ENCODE measurements at places on chromosomes 12 and 14.

- no peak overlapping the region for H3K4me3 ChIP-seq
- H3K36me3 ChIP-seq: no peaks in the 10 kb centered on the region
- no peaks in the 10 kb centered on the region for H3K4me1 ChIP-seq
- H3K27me3 ChIP-seq: no peaks in the 10 kb centered on the region
These were observed 76.1 kb downstream of the TBC1D30 start for GRCh38 chr12:64900540-64900939.

DNA sequence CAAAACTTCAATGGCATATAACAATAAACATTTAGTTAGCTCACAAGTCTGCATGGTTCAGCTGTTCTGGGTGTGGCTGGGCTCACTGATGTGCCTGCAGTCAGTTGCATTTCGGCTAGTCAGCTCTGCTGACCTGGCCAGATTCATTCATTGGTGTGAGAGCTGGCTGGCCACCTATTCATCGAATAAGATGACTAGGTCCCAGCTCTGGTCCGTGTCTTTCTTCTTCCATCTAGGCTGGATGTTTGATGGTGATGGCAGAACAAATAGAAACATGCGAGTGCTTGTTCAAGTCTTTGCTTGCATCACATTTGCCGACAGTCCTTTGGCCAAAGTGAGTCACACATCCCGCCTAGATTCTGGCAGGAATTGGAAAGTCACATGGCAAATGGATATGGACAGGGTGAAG is 203.3 kb upstream of the CRY1 start:
- H3K27me3 ChIP-seq: no peaks in the 10 kb centered on the region
- no peak overlapping the region for H3K4me3 ChIP-seq
- H3K27ac ChIP-seq: no peak overlapping the region
- H3K4me1 ChIP-seq: no peaks in the 10 kb centered on the region
- H3K36me3 ChIP-seq: no peaks in the 10 kb centered on the region
- no peak for DNase-seq

GRCh38 chr12:109089683-109090082 is 3.6 kb downstream of the ALKBH2 start:
- DNase-seq: no peak
- no peaks in the 10 kb centered on the region for H3K27me3 ChIP-seq
- H3K36me3 ChIP-seq: peaks cover 53% of the 10 kb centered on the region
- peaks cover 18% of the 10 kb centered on the region for H3K4me1 ChIP-seq
- H3K4me3 ChIP-seq: no peak overlapping the region

DNA sequence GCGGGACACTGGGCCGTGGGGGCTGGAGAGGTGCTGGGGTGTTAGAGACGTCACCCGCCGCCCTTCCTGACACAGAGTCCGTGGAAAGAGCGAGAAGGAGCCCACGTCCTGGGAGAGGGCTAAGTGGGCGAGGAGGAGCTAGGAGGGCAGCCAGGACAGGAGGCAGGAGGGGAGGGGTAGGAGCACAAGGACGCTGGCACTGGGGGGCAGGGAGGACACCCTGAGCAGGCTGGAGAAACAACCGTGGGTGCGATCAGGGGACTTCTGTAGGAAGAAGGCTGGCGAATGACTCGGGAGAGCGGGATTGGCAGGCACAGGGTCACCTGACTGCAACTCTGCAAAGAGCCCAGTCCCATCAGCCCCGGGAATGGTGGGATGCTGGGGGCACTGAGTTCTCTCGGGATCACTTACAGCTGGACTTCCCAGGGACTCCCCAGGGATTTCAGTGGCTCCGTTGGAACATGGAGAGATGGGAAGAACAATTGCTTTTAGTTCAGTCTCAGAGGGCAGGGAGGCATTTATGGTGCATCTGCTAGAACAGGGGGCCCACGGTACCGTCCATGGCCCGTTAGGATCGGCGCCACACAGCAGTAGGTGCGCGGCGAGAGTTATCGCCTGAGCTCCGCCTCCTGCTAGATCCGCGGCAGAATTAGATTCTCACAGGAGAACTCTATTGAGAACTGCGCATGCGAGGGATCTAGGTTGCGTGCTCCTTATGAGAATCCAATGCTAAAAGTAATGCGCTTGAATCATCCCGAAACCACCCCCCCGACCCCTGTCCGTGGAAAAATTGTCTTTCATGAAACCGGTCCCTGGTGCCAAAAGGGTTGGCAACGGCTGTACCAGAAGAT is 24.3 kb downstream of the UBR7 start:
- no peak overlapping the region for H3K27ac ChIP-seq
- H3K4me3 ChIP-seq: peak overlapping the region; percentile 17
- no peak for DNase-seq

DNA sequence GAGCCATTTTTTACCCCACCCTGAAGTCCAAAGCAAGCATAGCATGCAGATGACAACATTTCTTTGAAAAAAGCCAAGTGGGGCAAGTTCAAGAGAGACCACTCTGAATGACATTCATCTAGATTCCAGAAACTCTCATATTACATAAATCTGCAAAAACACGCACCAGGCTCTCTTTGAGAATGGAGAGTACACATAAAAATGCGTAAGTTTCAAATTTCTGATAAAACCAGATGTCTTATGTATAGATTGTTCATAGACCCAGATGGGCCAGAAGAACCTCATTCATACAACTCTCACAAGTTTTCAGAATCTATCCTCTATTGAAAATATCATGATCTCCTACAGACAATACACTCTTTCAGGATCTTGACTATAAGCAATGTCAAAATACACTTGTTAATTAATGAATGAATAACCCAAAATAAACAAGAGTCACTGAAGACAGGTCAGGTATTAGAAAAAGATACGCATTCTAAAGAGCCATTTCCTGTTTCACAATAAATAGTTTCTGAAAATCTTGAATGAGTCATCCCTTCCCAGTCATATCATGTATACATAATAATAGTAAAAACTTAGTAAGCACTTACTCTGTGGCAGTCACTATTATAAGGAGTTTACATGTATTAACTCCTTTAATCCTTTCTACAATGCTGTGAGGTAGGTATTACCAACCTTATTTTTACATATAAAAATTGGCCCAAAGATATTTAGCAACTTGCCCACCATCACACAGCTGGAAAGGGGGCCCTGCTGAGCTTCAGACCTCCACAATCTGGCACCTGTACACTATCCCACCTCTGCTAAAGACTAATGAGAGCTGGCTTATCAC is 72.0 kb downstream of the PPP2R5E start:
- no peak for DNase-seq
- H3K27ac ChIP-seq: no peak overlapping the region
- no peaks in the 10 kb centered on the region for H3K27me3 ChIP-seq
- no peaks in the 10 kb centered on the region for H3K36me3 ChIP-seq

DNA sequence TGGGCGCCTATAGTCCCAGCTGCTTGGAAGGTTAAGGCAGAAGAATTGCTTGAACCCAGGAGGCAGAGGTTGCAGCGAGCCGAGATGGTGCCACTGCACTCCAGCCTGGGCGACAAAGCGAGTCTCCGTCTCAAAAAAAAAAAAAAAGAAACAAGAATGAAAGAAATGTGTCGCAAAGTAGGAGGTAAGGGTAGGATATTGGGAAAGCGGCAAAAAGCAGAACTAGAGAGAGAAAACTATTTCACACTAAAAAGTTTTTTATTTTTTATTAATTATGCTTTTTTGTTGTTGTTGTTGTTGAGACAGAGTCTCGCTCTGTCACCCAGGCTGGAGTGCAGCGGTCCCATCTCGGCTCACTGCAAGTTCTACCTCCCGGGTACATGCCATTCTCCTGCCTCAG is 17.7 kb downstream of the SBNO1 start:
- H3K4me3 ChIP-seq: no peak overlapping the region
- H3K27me3 ChIP-seq: no peaks in the 10 kb centered on the region
- H3K36me3 ChIP-seq: no peaks in the 10 kb centered on the region
- H3K4me1 ChIP-seq: no peaks in the 10 kb centered on the region

DNA sequence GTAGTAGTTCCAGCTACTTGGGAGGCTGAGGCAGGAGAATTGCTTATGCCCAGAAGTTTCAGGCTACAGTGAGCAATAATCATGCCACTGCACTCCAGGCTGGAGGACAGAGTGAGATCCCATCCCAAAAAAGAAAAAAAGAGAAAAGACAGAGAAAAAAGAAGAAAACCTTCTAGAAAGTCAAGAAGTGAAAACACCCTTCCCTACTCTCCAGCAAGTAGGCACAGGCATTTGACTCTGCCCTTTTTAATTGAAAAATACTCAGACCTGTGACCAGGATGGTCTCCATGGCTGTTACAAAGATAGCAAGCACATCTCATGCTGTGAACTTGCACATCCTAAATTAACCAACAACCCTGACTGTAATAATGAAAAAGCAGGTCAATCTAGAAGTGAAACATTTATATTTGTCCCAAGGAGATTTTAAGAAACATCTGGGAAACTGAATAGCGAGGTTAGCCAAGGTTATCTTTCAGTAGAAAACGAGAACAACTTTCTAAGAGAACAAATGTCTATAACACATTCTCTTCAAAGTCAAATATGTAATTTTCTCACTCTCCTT is 2.0 kb downstream of the TMTC1 start:
- H3K4me3 ChIP-seq: peak overlapping the region; percentile 75
- no peak for DNase-seq
- H3K4me1 ChIP-seq: peaks cover 24% of the 10 kb centered on the region
- no peaks in the 10 kb centered on the region for H3K36me3 ChIP-seq
- peak overlapping the region; percentile 89 for H3K27ac ChIP-seq

DNA sequence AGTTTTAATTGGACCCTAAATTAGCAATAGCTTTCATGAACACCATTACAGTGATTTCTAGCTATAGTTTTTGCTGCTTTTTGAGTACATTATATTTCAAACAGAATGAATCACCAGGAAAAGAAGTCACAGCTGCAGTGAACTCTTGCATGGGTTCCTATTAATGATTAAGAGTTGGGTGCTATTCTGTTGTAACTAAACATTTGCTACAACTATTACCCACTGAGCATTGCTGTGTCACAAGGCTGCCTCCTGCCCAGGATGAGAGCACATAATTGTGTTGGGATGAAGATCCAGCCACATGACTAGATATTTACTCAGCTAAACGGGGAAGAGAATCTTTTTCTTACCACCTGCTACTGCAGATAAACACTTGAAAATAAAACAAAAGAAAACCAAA is 152.7 kb downstream of the GXYLT1 start:
- no peak for DNase-seq
- H3K36me3 ChIP-seq: no peaks in the 10 kb centered on the region
- H3K27ac ChIP-seq: no peak overlapping the region
- H3K4me1 ChIP-seq: no peaks in the 10 kb centered on the region
- no peaks in the 10 kb centered on the region for H3K27me3 ChIP-seq

DNA sequence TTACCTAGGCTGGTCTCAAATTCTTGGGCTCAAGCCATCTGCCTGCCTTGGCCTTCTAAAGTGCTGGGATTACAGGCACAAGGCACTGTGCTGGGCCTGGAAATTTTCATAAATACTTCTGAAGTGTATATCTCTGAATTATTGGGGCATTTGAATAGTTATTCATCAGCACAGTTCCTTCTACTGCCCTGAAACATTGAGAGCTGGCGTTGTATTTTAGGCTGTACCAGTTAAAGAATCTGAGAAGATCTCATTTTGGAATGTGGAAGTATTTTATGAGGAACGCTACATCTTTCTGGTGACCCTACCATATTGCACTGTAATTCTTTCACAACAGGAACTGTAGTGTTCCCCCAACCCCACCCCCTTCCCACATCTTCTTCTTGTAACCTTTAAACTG is 349.0 kb upstream of the RGS6 start:
- DNase-seq: no peak
- no peaks in the 10 kb centered on the region for H3K27me3 ChIP-seq
- H3K36me3 ChIP-seq: no peaks in the 10 kb centered on the region
- no peak overlapping the region for H3K4me3 ChIP-seq
- H3K27ac ChIP-seq: no peak overlapping the region

GRCh38 chr14:44847526-44848309 is 114.0 kb downstream of the KLHL28 start:
- no peaks in the 10 kb centered on the region for H3K36me3 ChIP-seq
- DNase-seq: no peak
- no peaks in the 10 kb centered on the region for H3K27me3 ChIP-seq
- no peak overlapping the region for H3K4me3 ChIP-seq

GRCh38 chr12:98399532-98399931 is 115.9 kb upstream of the TMPO start:
- no peak for DNase-seq
- H3K36me3 ChIP-seq: no peaks in the 10 kb centered on the region
- H3K4me1 ChIP-seq: peaks cover 31% of the 10 kb centered on the region
- no peaks in the 10 kb centered on the region for H3K27me3 ChIP-seq
- H3K4me3 ChIP-seq: no peak overlapping the region

- no peak overlapping the region for H3K4me3 ChIP-seq
- H3K27me3 ChIP-seq: no peaks in the 10 kb centered on the region
- DNase-seq: no peak
- peaks cover 65% of the 10 kb centered on the region for H3K36me3 ChIP-seq
These were observed 7.4 kb downstream of the ZNF219 start for GRCh38 chr14:21090940-21091663.

GRCh38 chr12:79023261-79023660 is 158.7 kb downstream of the SYT1 start:
- no peak overlapping the region for H3K27ac ChIP-seq
- H3K4me1 ChIP-seq: no peaks in the 10 kb centered on the region
- H3K36me3 ChIP-seq: no peaks in the 10 kb centered on the region
- H3K27me3 ChIP-seq: no peaks in the 10 kb centered on the region
- DNase-seq: no peak

DNA sequence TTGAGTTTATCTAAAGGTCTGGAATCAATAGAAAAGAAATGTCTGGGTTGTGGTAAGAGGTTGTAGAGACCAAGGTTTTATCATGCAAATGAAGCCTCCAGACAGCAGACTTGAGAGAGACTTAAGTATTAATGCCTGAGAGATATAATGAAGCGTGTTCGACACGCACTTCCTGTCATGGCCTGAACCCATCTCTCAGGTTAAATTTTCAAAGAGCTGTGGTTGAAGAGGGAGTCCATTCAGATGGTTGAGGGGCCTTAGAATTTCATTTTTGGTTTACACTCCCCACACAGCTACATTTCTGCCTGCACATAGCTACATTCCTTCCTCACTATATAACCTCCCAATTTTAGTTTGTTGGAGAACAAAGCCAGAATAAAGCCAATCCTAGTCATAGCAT is 10.1 kb upstream of the CLEC12A start:
- no peaks in the 10 kb centered on the region for H3K4me1 ChIP-seq
- no peaks in the 10 kb centered on the region for H3K27me3 ChIP-seq
- H3K27ac ChIP-seq: no peak overlapping the region
- H3K36me3 ChIP-seq: no peaks in the 10 kb centered on the region

DNA sequence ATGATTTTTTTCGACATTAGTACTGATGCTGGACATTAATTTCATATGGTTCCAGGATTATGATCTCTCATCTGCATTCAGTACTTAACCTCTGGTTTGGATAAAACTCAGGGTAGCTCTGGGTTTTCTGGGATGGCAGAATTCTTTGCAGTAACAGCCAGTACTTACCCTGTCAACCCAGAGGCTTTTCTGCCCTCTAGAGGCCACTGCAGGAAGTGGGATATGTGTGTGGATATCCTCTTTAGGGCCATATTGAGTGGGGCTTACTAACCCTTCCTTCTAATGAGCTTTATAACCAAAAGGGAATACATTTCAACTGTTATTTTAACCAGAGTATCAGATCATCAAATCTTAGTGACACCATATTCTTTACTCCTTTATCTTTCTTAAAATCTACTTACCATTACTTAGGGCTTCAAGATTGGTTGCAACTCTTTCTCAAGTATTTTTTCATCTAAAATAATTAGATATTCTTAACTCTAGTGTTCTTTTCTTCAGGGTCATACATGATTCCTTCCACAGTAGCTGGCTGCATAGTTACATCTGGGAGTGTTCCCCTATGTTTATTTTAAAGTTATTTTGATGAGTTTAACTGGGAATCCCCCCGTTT is 488.0 kb upstream of the STXBP6 start:
- H3K4me1 ChIP-seq: no peaks in the 10 kb centered on the region
- DNase-seq: no peak
- H3K27me3 ChIP-seq: no peaks in the 10 kb centered on the region
- H3K27ac ChIP-seq: no peak overlapping the region
- H3K36me3 ChIP-seq: no peaks in the 10 kb centered on the region
- no peak overlapping the region for H3K4me3 ChIP-seq
